ENCODE measurements at places on chromosomes 6 and 20.

DNA sequence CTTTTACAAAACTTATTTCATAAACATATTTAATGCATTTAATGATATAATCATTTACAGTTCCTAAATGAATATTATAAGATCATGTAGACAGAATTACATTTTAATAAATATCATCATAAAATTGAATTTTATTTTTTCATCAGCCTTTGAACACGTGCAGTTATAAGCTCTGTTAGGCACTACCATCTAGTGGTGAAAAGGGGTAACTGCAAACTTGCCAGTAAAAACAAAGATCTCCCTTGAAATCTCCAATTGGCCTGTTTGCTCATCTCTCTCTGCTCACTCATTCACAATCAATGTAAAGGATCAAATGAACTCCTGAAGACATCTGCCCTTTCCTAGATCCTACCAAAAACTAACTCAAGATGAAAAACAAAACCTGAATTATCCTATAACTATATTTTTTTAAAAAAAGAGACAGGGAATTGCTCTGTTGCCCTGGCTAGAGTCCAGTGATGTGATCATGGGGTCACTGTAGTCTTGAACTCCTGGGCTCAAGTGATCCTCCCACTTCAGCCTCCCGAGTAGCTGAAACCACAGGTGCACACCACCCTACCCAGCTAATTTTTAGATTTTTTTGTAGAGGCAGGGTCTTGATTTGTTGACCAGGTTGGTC is 31.7 kb downstream of the SAMHD1 start:
- peak; percentile 64 for DNase-seq

DNA sequence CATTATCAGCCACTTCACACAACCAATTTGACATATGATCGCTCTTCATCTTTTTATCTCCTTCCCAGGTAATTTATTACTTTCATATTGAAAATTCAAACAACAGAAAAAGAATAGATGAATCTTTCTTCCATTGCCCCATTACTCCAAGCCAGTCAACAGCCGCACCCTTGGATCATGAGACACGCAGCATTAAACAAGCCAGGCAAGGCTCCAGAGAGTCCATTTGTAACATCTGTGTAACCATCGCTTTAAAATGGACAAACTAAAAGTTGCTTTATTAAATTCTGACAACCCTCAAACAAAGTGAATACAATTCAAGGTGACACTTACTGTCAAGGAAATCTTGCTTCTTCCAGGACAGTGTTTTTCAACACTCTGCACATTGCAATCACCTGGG is 200.3 kb downstream of the EPM2A start:
- no peak for DNase-seq

DNA sequence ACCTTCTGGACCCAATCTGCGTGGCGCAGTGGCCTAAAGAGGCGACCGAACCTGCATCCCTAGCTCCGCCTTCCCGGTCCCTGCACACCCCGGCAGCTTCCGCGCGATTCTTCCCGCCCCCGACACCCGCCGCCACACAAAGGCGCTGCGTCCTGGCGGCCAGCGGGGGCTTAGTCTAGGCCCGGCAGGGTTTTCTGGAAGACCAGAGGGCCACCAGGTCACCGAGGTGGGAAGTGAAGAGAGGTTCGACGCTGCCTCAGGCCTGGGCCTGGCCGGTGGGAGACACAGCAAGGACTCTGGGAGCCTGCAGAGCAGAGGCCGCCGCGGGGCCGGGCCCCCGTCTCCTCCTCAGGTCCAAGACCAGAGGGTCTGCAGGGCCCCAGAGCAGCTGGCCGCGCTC is 154.9 kb downstream of the OR2B2 start:
- DNase-seq, result peak; percentile 39

DNA sequence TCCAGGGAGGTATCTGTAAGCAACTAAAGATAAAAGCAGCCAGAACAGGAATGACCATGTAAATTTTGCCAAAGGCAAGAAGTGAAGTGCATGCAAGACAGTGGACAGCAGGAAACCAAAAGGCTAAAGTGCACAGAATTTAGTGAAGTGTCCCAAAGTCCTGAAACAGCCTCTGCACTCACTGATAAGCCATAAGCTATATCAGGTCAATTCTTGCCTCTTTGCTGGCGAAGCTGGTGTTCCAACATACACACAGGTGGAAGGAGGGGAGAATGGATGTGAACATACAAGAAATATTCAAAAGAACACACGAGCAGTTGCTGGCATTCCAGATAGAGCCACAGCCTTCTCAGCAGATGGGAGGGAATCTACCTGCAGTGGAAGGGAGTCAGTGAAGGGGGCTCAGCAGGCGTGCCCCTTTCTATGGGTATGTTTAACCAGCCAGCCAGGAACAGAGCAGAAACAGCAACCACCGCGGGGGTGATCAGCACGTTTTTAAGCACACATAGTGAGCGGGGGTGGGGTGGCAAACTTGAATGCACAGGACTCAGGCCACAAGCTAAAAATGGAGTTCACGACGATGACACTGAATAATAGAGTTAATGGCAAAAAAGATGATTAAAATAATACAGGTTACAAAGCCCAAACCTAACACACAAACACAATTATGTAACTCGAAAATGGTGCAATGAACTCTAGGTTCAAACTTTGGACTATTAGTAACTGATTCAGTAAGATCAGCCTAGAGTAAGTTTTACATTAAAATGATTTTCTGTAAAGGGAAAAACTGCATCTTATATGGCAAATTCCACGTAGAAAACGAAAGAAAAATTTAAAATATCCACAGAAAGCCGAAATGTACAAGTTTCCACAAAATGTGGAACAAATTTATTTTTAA is 1.2 kb downstream of the ECI2 start:
- peak; percentile 36 for DNase-seq

GRCh38 chr6:95120984-95121383 is 456.4 kb upstream of the MANEA start:
- no peak for DNase-seq

DNA sequence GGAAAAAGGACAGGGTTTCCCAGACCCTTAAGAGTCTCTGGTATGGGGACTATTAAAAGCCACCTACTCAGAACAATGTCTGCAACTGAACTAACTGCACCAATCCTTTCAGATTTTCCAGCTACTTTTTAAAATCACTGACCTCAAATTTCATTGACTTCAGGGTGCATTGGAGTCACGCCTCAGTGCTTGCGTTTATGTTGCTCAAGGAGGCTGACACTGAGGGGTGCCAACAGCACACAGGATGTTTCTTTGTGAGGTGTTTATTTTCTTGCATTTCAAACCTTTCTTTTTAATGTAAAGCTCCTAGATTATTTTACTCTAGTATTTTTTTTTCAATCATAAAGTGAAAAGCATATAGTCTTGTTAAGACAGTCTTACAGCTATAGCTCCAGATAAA is 402.0 kb upstream of the SLC35B3 start:
- no peak for DNase-seq

DNA sequence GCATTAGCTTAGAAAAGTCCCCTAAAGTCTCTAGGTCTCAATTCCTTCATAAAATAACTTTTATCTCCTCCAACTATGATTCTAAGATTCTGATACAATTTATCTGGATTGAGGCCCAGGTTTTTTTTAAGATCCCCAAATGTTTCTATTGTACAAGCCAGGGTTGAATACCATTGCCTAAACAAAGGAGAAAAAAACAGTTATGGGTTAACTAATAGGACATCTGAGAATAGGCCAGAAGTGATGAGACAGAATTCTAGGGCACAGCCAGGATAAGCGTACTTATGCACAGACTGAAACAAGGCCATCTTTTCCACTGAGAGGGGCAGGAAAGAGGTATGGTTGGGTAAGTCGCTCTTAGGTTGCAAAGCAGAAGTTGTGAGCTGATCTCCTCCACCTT is 26.4 kb downstream of the EPB41L2 start:
- no peak for DNase-seq

GRCh38 chr6:699319-699718 is 6.4 kb upstream of the EXOC2 start:
- no peak for DNase-seq

DNA sequence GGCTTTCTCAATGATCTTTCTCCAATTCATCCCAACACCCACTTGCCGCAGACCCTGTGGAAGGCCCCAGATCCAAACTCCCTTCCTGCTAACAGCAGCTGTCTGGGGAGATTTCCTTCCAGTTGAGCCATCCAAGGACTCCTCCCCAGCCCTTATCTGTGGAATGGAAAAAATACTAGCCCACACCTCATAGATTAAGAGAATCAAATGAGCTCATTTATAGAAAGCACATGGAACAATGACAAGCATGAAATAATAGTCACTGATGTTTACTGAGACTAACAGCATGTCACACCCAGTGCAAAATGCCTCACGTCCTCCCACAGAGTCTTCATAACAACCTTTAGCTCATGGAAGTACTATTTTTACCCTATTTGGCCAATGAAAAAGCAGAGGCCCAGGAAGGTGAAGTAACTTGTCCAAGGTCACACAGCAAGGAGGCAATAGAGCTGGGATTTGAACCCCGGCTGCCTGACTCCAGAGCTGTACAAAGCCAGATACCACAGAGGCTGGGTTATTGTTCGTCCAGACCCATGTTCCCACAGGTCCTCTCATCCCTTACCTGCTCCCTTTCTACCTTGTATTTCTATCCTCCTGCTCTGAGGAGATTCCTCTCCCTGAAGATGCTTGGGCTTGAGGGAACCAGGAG is 23.4 kb upstream of the PTGIS start:
- DNase-seq, result peak; percentile 28

DNA sequence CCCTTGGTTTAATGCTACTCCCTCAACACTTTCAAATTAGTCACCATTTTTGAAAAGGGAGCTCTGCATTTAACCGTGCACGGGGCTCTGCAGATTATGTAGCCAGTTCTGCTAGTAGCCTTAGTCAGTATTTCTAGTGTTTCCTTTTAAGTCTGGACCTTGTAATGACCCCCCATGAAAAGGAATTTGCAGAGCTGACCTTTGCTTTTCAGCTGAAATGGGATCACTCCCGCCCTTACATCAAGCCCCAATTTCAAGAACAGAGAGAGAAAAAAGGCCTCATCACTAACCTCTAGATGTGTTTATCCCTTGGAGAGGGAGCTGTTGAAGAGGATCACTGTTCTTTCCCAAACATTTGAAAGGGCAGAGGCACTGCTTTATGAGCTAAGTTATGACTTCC is 490.7 kb upstream of the BTBD3 start:
- no peak for DNase-seq

DNA sequence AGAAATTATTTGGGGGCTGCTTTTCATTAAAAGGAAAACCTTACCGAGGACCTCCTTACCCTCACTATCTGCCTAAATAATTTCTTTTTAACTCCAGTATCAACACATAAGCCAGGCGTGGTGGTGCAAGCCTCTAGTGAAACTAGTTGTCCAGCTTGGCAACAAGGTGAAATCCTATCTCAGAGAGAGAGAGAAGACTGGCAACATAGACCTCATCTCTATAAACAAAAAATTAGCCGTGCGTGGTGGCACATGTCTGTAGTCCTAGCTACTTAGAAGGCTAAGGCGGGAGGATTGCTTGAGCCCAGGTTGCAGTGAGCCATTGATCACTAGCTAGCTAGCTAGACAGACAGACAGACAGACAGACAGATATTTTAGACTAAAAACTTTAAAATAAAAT is 92.5 kb downstream of the ARMC2 start:
- DNase-seq, result no peak

GRCh38 chr20:24620937-24621519 is 151.6 kb downstream of the SYNDIG1 start:
- no peak for DNase-seq

GRCh38 chr6:112007805-112008204 is 46.1 kb upstream of the CCN6 start:
- no peak for DNase-seq

GRCh38 chr6:126307849-126308248 is 32.1 kb upstream of the CENPW start:
- DNase-seq, result peak; percentile 86

GRCh38 chr20:48945840-48946514 is 24.5 kb downstream of the ARFGEF2 start:
- DNase-seq, result no peak

DNA sequence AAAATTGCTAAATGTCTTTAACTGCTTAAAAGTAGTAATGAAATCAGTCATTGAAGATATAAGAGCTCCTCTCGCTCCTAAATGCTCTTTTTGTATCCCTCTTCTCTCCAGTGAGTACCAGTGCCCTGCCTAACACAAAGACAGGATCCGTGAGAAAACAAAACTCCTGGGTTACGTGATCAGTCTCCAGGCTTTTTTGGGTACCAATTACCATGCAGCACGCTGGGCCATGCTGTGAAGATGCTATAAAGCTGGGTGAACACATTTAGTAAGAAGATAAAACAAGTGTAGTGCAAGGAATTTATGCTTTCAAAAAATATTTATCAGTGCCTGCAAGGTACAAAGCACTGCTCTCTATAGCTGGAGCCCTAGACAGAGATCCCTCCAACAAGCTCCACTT is 66.7 kb downstream of the AGPAT4 start:
- DNase-seq, result no peak

DNA sequence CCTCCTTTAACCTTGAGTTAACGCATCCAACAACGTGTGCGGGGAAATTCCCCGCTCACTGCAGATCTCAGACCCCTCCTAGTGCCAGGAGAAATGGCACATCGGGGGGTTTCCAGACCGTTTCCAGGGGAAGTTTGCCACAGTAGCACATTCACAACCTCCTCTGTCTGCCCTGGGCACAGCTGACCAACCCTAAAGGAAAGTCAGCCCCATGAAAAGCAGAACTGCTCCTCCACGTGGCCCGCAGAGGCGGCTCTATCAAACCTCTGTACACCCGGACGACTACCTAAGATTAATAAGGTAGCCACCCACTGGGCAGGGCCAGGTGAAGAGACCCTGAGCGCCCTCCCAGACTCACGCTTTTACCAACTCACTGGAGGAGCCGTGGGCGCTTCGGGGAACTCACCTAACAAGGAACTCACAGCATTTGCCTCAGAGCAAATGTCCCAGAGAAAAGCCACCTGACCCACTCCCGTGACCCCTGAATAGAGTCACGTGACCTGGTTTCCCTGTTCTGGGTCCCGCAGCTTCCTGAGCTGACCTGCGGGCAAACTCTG is 93.1 kb downstream of the PRND start:
- no peak for DNase-seq

DNA sequence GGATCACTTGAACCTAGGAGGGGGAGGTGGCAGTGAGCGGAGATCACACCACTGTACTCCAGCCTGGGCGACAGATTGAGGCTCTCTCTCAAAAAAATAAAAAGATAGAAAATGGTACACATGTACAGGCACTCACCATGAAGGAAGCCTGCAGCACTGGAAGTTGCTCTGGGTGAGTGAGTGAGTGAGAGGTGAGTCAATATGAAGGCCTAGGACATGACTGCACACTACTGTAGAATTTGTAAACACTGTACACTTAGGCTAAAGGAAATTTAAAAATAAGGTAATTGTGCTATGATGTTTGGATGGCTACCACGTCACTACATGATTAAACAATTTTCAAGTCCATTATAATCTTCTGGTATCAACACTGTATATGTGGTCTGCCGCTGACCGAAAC is 216.2 kb downstream of the FOXC1 start:
- peak; percentile 20 for DNase-seq

DNA sequence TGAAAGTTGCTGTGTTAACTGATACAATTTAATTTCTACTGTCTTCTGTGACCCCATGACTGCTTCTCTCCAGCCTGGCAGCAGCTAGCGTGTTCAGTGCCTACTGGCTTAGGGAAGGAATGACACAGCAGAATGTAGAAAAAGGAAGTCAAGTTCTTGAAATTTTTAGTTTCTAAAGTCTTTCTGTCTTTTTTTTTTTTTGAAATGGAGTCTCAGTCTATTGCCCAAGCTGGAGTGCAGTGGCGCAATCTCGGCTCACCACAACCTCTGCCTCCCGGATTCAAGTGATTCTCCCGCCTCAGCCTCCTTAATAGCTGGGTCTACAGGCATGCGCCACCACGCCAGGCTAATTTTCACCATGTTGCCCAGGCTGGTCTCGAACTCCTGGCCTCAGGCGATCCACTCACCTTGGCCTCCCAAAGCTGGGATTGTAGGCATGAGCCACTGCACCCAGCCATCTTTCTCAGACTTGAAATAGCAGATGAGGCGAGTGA is 39.3 kb downstream of the PCNA start:
- DNase-seq, result peak; percentile 10
